Lower leg skin (tissue), 4 donors: ENCODE measurements at places on chromosomes 16 and 17. TPM values are rescaled to one million over a fixed set of nuclear protein-coding genes. Genes with fewer than 3 reads are reported as not detected.

The TBC1D3K gene
- total RNA-seq, result 1.0 TPM

The PABPN1L gene
- not detected for total RNA-seq

The GCGR gene
- 0.16 TPM for total RNA-seq

The MPHOSPH6 gene
- 31.1 TPM for total RNA-seq

The ASPHD1 gene
- not detected for total RNA-seq

The KRT27 gene
- 0.52 TPM for total RNA-seq

The PPM1E gene
- total RNA-seq, result not detected

The RNF43 gene
- total RNA-seq, result 19.9 TPM

The USP43 gene
- total RNA-seq, result 6.5 TPM

The ACSM2B gene
- not detected for total RNA-seq

The NAGPA gene
- 40.4 TPM for total RNA-seq

The MYH3 gene
- total RNA-seq, result 1.4 TPM

The PDILT gene
- not detected for total RNA-seq
